ENCODE measurements at places on chromosomes 6 and 20. TPM values are rescaled to one million over a fixed set of nuclear protein-coding genes. Genes with fewer than 3 reads are reported as not detected.

Gene OOEP
- not detected for total RNA-seq

Gene ALDH8A1
- not detected for total RNA-seq

Gene PPIL4
- total RNA-seq, result 22.6 TPM

Gene SMLR1
- total RNA-seq, result not detected

Gene SLCO4A1
- 7.7 TPM for total RNA-seq

Gene HLA-DRB5
- total RNA-seq, result not detected

Gene SLC25A27
- 0.70 TPM for total RNA-seq

Gene BMP7
- total RNA-seq, result 0.35 TPM

Gene IL22RA2
- total RNA-seq, result not detected

Gene C6orf58
- total RNA-seq, result 0.33 TPM

Gene KCNK15
- total RNA-seq, result 0.96 TPM

Gene FAM83D
- 57.5 TPM for total RNA-seq

Gene ENPP3
- not detected for total RNA-seq

Gene PLEKHG1
- total RNA-seq, result 0.26 TPM

Gene FABP7
- not detected for total RNA-seq

Gene TTLL9
- total RNA-seq, result 0.14 TPM

Gene GNAS-AS1
- not detected for total RNA-seq

Gene SYCP2L
- total RNA-seq, result 1.6 TPM

Gene GSTA1
- total RNA-seq, result not detected

Gene BEND3
- 3.3 TPM for total RNA-seq

Gene CCNC
- total RNA-seq, result 23.3 TPM

Gene HLA-DQB1
- total RNA-seq, result not detected

Gene NNAT
- not detected for total RNA-seq

Gene PCK1
- 0.05 TPM for total RNA-seq

Gene CRYBG1
- total RNA-seq, result 0.61 TPM

Gene STX11
- total RNA-seq, result 1.8 TPM

Gene IP6K3
- not detected for total RNA-seq

Gene BACH2
- total RNA-seq, result 0.33 TPM

Gene EDN1
- 41.0 TPM for total RNA-seq

Gene MCCD1
- not detected for total RNA-seq

Gene MMS22L
- 8.4 TPM for total RNA-seq

Gene PSORS1C1
- total RNA-seq, result 4.4 TPM

Gene GATA5
- 0.45 TPM for total RNA-seq

Gene GRM1
- total RNA-seq, result 0.07 TPM

Gene SLPI
- total RNA-seq, result 9.5 TPM

Gene MACROD2
- 0.64 TPM for total RNA-seq

Gene TMEM244
- not detected for total RNA-seq
